ENCODE measurements at places on chromosomes 2 and 18.

DNA sequence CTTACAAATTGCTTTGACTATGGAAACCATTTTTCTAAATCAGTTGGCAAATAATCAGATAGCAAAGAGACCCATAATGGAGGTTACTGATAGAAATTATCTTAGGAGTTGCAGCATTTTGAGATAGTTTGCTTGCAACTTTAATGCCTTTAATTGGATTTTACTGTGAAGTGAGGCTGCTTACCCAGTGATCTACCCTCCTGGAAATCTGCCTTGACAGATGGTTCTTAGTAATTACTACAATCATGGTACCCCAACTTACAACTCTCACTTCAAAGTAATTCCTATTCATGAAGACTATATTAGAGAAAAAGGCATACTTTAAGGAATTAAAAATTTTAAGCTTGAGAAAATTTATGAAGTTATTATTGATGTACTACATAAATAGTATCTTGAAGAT, 1288.6 kb upstream of the CDH2 start:
- DNase-seq: no peak

DNA sequence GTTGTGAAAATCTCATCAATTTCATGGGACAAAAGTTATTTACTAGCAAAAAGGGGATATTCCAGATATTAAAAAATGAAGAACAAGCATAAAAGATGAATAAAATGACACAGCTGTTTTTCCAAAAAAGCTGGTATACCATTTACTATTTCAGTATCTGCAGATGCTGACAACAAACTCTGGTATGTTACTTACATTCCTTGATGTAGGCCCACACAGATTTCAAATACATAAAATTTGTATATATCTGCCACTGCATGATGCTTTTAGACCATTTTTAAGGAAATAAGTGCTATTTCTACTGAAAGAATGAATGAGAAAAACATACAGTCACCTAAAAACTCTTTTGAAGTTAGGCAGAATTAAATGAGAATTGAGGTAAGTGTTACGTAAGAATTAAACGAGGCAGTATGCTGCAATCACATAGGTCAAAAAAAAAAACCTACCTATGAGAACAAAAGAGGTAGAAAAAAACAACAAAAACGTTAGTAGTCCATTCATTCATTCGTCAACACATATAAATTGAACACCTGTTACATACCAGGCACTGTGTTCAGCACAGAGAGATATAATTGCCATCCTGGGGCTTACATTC, 32.5 kb downstream of the ARL5A start:
- no peak for DNase-seq

GRCh38 chr18:13471198-13471845, 252.8 kb downstream of the LDLRAD4 start:
- DNase-seq: no peak

- DNase-seq: no peak
Observed at GRCh38 chr2:43175876-43176275, 50.5 kb downstream of the ZFP36L2 start.
